ENCODE measurements at places on chromosomes 13 and 19.

GRCh38 chr19:52248241-52248640, 21.1 kb upstream of the ZNF766 start:
- DNase-seq = peak; percentile 10

- no peak for DNase-seq
Measured at GRCh38 chr13:111241006-111241755, 79.3 kb upstream of the TEX29 start.

DNA sequence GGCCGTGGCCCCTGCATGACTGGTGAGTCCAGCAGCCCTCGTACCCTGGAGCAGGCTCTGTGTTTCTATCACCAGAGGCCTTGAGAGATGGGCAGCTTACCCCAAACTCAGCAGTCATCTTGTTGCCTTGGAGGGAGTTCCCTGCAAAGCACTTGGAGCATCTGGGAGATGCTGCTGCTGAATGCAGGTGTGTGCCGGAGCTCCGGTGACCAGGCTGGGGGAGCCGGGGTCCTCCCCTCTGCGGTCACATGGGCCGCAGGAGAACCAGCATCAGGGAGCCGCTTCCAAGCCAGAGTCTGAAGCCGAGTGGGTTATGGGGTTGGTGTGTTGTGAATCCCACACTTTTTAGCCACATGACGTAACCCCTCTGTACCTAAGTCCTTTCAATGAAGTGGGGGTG, 82.8 kb downstream of the TEX29 start:
- no peak for DNase-seq

DNA sequence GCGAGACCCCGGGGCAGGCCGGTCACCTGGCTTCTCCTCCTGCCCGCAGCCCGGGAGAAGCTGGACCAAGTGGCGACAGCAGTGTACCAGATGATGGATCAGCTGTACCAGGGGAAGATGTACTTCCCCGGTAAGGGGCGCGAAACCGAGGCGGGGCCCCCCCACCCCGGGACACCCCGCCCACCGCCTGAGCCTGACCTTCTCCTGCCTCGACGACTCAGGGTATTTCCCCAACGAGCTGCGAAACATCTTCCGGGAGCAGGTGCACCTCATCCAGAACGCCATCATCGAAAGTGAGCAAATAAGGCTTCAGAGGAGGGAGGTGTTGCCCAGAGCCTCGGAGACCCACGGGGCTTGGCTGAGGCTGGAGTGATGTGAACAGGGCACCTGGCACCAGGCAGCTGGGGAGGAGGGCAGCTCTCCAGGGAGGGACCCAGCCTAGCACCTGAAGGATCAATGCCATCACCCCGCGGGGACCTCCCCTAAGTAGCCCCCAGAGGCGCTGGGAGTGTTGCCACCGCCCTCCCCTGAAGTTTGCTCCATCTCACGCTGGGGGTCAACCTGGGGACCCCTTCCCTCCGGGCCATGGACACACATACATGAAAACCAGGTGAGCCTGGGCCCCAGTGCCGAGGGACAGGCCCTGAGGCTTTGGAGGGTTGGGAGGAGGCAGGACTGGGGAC, 629 bp downstream of the IZUMO4 start:
- peak; percentile 65 for DNase-seq

GRCh38 chr13:108933061-108933460, 303.6 kb downstream of the MYO16 start:
- DNase-seq = no peak

DNA sequence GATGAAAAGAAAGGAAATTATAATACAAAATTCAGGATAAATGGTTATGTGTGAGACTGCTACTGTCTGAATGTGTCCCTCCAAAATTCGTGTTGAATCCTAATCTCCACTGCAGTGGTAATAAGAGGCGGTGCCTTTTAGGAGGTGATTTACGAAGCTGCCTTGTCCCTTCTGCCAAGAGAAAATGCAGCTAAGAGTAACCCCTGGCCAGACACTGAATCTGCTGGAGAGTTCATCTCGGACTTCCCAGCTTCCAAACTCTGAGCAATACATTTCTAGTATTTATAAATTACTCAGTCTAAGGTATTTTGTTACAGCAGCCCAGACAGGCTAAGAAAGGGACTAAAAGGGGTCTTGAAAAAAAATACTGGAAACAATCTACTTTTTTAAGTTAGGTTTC, 152.6 kb downstream of the KLF12 start:
- DNase-seq = no peak

DNA sequence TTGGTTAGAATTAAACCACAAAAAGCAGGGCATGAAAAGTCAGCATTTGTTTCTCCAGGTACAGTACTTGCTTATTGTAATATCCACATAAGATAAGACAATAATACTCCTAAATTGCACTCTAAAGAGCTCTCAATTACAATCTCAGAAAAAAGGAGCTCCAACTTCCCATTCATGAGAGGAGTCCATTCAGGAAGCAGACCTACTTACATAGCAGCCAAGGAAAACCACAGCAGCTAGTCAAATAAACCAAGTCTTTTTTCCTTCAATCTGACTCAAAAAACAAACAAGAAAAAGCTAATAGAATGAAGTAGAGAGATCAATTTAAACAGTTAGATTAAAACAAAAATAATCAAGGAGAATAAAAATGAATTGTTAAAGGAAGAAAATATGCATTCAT, 885.2 kb upstream of the SLITRK6 start:
- DNase-seq = no peak

DNA sequence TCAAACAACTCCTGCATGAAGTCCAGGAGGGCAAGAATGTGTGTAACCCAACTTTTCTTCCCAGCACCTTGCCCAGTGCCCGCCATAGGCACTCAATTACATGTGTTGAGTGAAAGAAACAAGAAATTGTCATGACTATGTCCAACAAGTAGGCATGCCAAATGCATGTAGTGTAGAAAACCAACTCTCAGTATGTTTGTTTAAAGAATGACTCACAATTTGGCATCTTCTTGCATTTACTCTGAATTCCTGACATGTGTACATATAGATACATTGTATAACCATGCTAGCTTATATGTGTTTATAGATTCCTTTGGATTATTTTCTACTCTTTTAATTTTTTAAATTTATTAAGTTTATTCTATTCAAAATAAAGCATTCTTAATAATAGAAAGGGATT, 305.0 kb downstream of the EFNB2 start:
- no peak for DNase-seq

GRCh38 chr19:12975221-12975741, 5.9 kb downstream of the DAND5 start:
- no peak for DNase-seq

- DNase-seq = no peak
Measured at GRCh38 chr19:4298810-4299550, 3.2 kb downstream of the TMIGD2 start.

DNA sequence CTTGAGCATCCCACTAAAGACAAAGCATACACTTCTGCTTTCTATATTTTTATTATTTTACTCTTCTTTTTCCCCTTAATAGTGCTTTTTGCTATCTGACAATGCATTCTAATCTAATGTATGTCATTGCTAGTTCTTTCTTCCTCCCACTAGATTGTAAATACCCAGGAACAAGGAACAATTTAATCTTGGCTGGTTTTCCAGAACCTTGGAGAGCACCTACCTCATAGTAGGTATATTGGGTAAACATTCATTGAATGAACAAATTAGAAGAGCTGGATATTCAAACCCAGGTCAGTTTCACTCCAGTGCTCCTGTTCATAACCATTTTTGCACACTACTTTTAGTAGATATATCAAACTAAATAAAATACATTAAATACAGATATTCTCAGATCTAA, 1617.6 kb upstream of the SLC10A2 start:
- no peak for DNase-seq

DNA sequence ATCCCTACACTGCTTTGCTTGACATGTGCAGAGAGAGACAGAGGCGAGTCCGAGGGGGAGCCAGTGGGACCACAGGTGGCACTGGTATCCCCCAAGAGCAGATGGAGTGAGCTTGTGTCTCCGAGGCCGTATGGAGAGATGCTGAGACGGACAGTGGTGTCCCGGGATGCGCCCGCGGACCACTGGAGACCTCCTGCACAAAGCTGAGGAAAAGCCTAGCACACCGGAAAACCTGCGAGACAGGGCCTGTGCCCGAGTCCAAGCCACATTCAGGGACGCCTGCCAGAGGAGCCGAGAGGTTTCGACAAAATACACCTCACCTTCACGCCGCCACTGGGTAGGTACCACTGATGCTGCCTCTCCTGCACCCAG, 66.0 kb upstream of the ZNF527 start:
- DNase-seq = no peak

DNA sequence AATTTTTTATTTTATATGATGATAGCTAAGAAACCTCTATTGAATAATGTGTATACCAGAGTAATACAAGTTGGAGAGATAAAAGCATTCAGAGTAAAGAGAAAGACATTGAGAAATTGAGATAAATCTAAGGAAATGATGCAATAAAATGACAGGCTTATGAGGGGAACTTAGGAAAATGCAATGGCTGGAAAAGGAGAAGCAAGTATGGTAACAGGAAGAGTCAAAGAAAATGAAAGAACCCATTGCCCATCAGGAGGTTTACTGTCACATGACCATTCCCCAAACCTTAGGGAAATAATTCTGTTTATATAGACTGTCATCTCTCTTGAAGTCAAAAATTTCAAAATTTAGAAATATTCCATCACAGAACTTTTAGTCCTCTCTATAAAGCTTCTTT, 808.0 kb upstream of the PRR20A start:
- no peak for DNase-seq

DNA sequence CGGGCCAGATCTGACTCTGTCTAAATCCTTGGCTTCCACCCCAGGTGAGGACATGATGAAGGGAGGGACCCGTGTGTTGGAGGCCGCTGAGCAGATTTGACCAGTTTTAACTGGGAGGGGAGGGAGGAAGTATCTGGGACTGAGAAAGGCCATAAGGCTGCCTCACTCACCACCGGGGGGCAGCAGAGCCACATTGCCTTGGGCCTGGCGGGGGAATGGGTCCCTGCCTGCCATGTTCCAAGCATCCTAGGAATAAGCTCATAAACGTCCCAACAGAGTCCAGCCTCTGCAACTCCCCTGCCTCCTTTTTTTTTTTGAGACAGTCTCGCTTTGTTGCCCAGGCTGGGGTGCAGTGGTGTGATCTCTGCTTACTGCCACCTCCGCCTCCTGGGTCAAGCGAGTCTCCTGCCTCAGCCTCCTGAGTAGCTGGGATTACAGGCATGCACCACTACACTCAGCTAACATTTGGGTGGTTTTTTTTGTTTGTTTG, 15.5 kb downstream of the MAST3 start:
- peak; percentile 47 for DNase-seq

GRCh38 chr13:77817521-77817920, 101.1 kb downstream of the EDNRB start:
- DNase-seq = no peak

- no peak for DNase-seq
Measured at GRCh38 chr19:58356766-58357480, 3.6 kb upstream of the A1BG start.

DNA sequence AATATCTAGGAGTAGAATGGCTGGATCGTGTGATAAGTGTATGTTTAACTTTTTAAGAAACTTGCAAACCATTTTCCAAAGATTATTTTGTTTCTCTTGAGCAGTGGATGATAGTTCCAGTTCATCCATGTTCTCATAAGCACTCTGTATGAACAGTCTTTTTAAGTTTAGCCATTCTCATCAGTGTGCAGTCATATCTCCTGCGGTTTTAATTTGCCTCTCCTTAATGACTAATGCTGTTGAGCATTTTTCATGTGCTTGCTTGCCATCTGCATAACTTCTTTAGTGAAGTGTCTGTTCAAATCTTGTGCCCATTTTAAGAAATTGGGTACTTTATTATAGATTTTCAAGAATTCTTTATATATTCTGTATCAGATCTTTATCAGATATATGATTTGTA, 58.6 kb downstream of the WASF3 start:
- DNase-seq = no peak

DNA sequence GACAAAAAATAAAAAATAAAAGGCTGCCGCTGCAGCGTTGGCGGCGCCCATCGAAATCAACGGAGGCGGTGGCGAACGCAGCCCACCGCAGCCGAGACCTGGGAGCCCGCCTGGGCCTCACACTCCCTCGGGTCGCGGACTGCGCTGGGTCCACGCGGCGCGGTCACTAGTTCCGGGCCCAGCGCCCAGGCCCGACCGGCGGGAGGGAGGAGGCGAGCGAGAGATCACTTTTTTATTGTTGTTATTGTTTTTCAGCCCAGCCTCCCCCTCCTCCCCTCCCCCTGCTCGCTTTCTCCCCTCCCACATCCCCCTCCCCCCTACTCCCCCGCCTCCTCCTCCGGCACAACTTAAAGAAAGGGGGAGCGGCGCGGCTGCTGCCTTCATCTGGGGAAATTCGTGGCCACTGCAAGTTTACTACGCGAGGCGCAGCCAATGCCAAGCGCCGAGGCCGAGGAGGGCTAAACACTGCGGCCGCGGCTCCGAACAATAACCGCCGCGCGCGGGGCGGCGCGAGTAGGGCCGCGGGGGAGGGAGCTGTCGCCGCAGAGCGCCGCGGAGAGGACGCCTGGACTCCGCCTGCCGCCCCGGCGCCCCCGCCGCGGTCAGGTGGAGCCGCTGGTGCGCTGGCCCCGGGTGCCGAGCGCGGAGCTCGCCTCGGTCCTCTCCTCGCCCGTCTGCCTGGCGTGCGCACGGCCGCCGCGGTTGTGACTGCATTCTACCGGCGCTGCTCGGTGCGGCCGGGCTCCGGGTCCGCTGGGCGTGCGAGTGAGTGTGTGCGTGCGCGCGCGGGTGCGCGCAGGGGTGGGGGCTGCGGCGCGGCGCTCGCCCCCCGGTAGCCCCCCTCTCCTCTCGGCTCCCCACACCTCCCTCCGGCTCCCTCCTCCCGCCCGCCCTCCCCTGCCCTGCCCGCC, 505 bp upstream of the ZIC2 start:
- DNase-seq = no peak

GRCh38 chr19:6414793-6415590, 9.6 kb downstream of the KHSRP start:
- no peak for DNase-seq

DNA sequence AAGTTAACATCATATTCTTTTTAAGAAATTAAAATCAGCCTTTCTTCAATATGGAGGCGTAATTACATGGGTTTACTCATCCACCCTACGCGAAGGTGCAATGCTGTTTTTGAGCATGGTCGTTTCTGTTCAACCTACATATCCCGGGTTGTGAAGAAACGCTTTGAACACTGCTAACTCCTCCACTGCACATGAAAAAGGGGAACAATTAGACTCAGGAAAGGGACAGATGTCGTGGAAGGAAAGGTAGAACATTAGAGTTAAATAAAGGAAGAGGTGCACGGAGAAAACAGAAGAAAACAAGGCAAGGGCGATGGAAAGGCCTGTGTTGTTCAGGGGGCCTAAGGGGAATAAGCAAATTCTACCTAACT, 4.1 kb downstream of the ZIC5 start:
- no peak for DNase-seq

DNA sequence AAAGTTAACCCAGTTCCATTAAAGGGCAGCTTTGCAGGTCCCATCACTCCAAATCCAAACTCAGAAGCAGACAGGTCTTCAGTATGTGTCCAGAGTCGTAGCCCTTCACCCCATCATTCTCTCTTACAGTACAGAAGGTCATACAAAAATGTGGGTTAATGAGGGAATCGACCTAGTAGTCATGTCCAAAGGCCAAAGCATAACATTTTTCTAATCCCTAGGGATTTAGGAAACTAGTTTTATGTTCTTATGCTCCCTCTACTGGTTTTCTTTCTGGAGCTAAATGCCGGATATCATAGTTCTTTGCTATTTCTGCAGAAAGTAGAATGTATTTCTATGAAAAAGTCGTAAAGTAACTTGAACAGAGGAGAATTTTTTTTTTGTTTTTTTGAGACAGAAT, 72.2 kb downstream of the DHRS12 start:
- DNase-seq = no peak

- DNase-seq = no peak
Measured at GRCh38 chr19:40144947-40145748, 46.1 kb upstream of the MAP3K10 start.
